ENCODE measurements at places on chromosomes 3 and 15.

- DNase-seq = no peak
Observed at GRCh38 chr15:68385671-68386586, 46.0 kb downstream of the ITGA11 start.

- DNase-seq = no peak
Observed at GRCh38 chr3:62888180-62888579, 13.0 kb upstream of the CADPS start.

- DNase-seq = no peak
Observed at GRCh38 chr3:195744437-195744836, 23.7 kb downstream of the MUC20 start.

DNA sequence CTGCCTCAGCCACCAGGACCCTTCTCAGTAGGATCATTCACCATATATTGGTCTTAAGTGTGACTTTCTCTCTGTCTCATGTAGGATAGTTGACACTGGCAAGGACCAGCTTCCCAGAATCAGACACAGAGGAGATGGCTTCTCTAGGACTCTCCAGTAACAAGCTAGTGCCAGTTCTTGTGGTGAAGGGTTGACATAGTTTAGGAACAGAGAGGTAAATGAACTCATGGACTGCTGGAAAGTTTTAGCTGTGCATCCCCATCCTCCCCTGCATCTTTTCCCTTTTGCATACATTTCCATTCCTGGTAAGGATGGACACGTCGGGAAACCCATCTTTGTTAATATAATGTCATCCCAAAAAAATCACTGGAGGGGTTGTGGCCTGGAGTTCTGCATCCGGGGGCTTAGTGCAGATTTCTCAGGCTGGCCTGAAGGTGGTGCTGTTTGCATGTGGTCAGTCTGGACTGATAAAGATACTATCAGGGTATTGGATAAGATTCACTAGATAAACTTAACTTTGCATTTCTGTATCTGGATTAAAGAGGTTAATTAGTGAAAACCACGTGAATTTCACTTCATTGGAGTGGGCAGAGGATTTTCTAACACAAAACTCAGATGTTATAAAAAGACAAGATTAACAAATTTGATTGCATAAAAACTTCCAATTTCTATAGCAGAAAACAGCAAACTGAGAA is 110.8 kb downstream of the TBC1D2B start:
- peak; percentile 62 for DNase-seq

Measured in B cell (primary cell).